ENCODE measurements at places on chromosomes 3 and 15.

GRCh38 chr3:74842141-74842540 lies 227.7 kb upstream of the CNTN3 start:
- no peak for DNase-seq

DNA sequence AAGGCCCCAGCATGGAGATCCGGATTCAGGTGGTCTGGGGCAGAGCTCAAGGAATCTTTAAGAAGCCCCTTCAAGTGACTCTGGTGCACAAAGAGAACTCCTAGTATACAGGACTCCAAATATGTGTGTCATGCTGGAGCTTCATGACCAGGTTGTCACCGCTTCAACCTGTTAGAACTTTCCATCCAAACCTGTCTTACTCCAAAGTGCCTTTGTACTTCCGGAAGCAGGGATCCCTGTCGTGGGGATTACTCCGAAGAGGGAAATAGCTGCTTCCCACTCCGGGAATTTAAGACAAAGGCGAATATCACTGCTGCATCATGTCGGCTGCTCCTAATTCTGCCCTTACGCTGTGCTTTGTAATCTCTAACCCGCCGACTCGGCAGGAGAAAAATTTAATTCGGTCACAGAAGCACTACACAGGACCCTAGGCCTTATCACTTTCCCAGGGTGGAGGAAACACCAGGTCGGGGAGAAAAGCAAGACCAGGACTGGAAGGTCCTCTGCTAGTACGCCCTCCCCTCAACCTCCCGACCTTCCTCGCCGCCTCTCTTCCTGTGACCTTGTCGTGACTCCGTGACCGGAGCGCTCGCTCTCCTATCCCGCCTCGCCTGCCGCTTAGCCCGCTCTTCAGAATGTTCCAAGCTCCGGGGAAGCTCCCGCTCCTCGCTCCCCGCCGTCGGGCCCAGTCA lies 730 bp downstream of the HIGD1A start:
- DNase-seq: no peak

GRCh38 chr3:144843099-144843498 lies 871.5 kb downstream of the DIPK2A start:
- no peak for DNase-seq

GRCh38 chr3:62414786-62415185 lies 41.4 kb upstream of the FEZF2 start:
- no peak for DNase-seq

- no peak for DNase-seq
These were observed 465.3 kb upstream of the AGTR1 start for GRCh38 chr3:148232389-148232788.

DNA sequence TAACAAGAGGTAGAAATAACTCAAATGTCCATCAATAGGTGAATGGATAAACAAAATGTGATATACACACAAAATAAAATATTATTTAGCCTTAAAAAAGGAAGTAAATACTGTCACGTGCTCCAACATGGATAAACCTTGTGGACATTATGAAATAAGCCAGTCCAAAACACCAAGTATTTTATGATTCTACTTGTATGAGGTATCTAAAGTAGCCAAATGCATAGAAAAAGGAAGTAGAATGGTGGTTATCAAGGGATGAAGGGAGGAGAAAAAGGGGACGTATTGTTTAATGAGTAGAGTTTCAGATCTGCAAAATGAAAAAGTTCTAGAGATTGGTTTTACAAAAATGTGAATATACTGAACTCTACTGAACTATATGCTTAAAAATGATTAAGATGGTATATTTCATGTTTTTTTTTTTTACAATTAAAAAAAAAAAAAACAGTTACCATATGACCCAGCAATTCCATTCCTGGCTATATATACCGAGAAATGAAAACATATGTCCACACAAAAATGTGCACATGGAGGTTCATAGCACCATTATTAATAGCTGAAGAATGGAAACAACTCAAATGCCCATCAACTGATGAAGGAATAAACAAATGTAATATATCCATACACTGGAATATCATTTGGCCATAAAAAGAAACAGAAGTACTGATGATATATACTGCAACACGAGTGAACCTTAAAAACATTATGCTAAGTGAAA lies 29.1 kb upstream of the MAP6D1 start:
- no peak for DNase-seq

DNA sequence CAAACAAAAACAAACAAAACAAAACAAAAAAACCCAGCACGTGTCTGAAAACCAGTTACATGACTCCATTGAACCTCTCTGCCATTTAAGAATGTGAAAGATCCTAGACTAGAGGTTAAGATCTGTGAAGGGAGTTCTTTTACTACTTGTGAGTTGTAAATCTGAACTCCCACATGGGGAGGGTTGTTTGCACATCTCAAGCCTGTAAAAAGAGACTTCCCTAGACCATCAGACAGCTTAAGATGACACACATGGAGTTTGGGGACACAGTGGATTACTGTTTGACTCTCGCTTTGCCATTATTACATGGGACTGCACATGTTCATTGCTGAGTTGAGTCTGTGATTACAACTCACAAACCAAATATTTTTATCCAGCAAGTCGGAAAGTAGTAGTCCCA lies 171.5 kb downstream of the SLC9A9 start:
- DNase-seq: no peak

DNA sequence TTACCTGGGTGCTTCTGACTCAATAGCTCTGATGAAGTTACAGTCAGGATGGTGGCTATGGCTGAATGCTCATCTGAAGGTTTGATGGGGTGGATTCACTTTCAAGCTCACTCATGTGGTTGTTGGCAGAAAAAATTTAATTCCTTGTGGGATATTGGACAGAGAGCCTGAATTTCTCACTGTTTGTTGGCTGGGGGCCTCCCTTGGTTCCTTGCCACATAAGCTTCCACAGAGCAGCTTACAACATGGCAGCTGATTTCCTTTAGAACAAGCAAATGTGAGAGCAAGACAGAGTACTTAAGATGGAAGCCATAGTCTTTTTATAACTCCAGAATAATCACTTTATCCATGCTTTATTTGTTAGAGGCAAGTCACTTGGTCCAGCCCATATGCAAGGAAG lies 150.6 kb downstream of the PPM1L start:
- no peak for DNase-seq

All from NCI-H2171 (cell line).